ENCODE measurements at places on chromosomes 11 and 22. TPM values are rescaled to one million over a fixed set of nuclear protein-coding genes. Genes with fewer than 3 reads are reported as not detected.

- peak; percentile 41 for DNase-seq
These were observed 433.2 kb downstream of the GUCY1A2 start for GRCh38 chr11:106585061-106585460.

GRCh38 chr11:73229896-73230875 is 12.1 kb downstream of the P2RY2 start:
- no peak for DNase-seq

DNA sequence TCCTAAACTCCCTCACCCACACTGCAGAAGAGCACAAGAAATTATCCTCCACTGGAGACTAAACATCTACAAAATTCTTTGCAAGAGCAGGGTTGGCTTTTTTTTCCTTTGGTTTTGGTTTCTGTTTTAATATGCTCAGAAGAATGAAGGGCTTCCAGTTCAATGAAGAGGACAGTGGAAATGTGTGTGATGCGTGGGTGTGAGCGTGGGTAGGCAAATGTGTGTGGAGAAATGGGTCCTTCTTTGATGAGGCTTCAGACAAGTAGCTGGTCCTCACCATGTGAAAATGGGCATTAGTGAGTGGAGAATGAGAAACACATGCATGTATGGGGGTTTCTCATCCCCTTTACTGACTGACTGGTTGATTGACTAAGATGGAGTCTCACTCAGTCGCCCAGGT is 263.3 kb upstream of the SYN3 start:
- DNase-seq: no peak

DNA sequence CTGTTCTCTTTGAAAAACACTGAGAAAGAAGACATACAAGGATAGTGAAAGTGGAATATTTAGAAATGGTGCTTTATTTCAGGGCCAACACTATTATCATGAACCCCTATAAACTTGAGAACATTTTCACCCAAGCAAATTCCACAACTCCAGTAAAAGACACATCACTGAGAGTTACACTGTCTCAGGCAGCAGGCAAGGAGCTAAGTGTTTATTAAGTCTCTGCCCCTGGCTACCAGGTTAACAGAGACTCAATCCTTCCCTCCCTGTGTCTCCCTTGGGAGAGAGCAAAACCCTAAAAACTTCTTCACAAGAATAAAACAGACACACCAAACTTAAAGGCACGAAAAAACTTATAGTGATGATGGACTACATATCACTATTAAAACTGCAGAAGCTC is 18.5 kb downstream of the MPPED2 start:
- DNase-seq: no peak

- no peak for DNase-seq
These were observed 18.7 kb downstream of the TMPRSS13 start for GRCh38 chr11:117910525-117910924.

GRCh38 chr11:113553235-113553634 is 78.0 kb upstream of the DRD2 start:
- peak; percentile 99 for DNase-seq

GRCh38 chr11:85945788-85946187 is 90.6 kb downstream of the CCDC83 start:
- DNase-seq: no peak

DNA sequence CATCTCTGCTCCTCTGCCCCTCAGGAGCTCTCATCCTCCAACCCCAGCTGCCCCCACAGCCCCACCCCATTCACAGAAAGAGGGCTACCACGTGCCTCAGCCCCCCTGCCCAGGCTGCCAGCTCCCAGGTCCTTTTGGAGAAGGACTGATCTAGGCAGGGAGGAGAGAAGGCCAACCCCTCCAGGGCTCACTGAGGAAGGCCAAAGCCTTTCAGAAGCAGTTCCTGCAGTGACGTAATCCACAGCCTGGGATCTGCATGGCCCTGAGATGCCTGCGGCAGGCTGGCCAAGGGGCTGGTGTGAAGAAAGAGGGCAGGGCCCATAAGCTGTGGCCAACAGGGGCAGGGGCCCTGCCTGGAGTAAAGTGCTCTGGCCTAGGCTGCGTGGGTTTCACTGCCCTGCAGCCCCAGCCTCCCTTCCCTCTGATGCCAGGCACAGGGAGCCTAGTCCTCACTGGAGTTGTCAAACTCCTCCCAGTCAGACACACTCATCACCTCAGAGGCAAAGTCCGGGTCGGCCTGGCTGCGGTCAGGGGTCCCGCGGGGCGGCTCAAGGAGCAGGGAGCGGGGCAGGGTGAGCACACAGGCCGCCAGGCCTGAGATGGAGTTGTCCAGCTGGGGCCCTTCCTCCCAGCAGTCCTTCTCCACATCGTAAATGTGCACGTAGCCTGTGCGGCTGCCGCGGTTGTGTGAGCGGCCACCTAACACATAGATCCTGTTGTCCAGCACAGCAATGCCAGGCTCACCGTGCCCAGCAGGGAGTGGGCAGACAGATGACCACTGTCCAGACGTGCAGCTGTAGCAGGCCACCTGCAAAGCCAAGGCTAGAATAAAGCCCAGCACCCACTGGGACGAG is 4.2 kb upstream of the SCARF2 start:
- DNase-seq: no peak

DNA sequence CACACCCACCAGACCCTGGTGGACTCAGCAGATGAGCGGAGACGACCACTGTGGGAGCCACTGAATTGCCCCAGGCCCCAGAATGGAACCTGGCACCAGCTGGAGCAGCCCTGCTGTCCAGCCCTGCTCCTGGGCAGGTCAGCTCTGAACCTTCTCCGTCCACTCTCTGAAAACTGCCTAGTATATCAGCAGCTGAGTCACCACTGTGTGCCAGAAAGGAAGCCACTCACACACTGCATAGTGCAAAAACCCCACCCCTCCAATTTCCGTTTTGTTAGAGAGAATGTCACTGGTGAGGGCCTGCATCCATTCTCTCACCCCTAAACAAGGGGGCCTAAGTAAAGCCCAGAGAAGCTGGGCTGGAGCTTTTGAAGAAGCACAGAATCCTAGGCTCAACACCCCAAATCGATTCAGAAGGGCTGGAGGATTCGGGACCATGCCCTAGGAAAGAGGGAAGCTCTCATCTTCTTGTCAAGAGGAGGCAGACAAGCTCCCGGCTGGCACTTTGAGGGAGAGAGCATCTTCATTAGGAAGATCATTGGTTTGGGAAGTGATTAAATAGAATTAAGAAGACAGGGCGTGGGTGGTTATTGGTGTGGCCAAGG is 44.5 kb downstream of the GALNT18 start:
- DNase-seq: no peak

DNA sequence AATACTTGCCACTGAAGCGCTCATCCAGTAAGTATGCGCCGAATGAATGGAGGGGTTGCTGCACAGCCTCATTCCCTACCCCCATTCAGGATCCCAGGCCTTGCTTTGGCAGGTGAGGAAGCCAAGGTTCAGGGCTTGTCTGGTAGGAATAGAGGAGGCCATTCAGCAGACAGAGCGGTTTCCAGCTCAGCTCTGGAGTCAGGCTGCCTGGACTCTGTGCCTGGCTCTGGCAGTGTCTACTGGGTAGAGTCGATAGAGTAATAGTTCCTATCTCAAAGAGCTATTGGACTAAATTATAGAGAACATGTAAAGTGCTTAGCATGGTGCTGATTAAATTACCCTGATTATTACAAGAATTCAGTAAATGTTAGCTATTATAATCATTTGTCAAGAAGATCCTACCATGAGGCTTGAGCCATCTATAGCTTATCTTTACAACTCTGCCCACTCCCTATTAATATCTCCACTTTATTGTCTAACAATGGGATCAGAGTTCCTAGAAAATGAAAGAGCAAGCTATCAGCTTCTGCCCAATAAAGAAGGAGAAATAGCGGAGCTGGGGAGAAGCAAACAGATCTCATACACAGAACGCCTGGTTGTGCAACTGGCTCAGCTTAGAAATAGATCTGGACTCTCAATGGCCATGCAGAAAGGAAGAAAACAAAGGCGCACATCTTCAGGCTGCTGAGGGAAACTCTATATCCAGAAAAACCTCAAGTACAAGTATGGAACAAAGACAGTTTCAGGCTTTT is 6.6 kb upstream of the SNX32 start:
- DNase-seq: no peak

DNA sequence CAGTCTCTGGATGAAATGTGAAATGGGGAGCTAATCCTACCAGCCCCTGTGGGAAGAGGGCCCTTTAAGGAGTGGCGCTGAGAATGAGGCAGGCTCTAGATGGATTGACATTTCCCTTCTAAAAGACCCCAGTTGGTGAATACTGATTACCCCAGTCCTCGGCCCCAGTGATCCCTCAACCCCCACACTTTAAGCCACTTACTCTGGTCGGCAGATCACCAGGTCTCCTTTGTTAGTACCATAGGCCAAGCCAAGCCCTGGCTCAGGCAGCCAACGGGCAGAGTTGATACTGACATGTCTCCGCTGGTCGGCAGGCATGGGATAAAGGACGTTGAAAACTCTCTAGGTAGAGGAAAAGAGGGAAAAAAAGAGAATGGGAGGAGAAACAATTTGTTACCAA is 26.1 kb upstream of the CHRM4 start:
- DNase-seq: no peak

DNA sequence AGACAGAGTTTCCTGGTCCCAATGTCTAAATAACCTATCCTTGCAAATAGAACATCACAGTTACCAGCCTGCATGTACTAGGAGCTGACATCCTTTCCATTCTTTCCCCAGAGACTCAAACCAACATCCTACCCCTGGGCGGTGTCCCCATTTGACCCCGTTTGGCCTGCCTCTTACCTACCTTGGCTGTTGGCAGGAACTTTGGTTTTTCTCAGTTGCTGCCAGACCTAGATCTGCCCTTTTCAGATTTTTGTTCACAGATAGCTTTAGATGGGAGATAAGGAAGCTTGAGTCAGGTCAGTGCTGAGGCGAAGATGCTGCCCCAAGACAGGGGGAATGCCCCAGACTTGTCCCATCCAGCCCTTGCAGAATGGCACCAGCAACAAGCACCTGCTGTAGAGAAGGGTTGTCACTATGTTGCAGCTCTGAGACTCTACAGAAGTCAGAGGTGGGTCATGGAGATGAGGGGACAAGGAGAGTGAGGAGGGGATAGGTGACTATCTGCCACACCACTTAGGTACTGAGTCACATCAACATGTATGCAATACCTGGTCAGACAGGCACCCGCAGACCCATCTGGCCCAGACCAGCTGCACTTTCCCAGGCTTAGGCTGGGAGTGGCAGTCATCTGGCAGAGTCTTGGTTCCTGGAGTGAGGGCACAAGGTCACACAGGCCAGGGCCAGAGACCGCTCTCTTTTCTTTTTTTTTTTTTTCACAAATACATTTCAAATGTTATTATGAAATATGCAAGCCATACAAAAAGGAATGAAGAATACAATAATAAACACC is 61.5 kb upstream of the POU2AF1 start:
- no peak for DNase-seq

GRCh38 chr22:36425977-36426523 is 38.3 kb upstream of the MYH9 start:
- DNase-seq: peak; percentile 60

- DNase-seq: peak; percentile 40
These were observed 69.0 kb upstream of the LDLRAD3 start for GRCh38 chr11:35874751-35875450.

DNA sequence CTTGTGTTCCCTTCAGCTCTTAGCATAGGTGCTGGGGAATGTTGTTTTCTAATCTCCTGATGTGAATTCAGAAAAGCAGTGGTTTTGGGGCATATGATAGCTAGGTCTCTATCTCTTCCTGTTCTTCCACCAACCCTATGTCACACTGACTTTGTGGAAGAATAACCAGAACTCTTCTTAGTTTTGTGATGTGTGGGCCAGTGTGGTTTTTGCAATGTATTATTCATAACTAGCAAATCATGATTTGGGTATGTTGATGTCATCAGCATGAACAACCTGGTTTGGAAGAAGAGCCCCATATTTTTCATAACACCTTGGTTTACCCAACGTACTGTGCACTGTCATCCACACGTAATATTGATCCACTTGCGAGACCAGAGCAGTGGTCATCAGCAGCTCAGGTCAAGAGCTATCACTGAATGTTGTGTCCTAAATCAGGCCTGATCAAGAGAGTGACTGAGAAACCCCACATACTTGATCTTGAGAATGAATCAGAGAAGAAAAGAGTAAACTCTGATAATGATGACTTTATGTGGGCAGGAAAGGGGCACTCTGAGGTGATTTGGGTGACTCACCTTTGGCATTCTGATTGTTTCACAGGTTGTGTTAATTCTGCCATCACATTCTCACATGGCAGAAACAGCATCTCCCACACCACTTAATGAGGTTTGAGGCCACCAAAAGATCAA is 19.4 kb upstream of the MS4A6E start:
- no peak for DNase-seq

DNA sequence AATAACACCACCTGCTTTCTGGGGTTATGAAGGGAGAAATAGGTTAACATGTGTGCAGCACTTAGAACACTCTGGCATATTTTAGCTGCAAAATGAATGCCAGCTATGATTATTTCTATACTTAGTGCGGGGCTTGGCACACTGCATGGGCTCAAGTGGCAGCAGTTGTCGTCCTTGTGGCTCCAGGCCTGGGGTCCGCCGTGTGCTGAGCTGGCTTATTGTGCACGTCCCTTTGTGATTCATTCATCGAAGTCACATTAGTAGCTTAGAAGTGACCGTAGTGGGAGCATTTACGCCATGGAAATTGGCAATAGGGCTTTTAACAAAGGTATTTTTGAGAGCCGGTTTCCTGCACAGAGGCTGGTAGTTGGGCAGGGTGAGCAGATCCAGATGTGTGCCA is 4.2 kb downstream of the RASD2 start:
- no peak for DNase-seq

Gene ANO5
- not detected for total RNA-seq

Gene SPDYC
- not detected for total RNA-seq

Gene NRIP3
- total RNA-seq: 23.4 TPM

Gene BRMS1
- 107 TPM for total RNA-seq

Gene FOLH1
- not detected for total RNA-seq

Gene RCOR2
- 0.23 TPM for total RNA-seq

Gene OR2AG1
- total RNA-seq: not detected

Gene SF3A1
- total RNA-seq: 77.7 TPM

Gene LMNTD2
- total RNA-seq: 1.3 TPM

Gene TM7SF2
- total RNA-seq: 3.3 TPM
